ENCODE measurements at places on chromosomes 1 and 21.

GRCh38 chr1:106937104-106937503, 119.4 kb upstream of the PRMT6 start:
- no peak for DNase-seq

GRCh38 chr1:94773931-94774422, 46.2 kb upstream of the SLC44A3 start:
- no peak for DNase-seq

GRCh38 chr1:96804648-96805047, 83.1 kb downstream of the PTBP2 start:
- DNase-seq: no peak

GRCh38 chr1:180988253-180988752, 34.4 kb downstream of the STX6 start:
- peak; percentile 5 for DNase-seq

GRCh38 chr21:42525029-42525581, 11.5 kb downstream of the SLC37A1 start:
- no peak for DNase-seq

DNA sequence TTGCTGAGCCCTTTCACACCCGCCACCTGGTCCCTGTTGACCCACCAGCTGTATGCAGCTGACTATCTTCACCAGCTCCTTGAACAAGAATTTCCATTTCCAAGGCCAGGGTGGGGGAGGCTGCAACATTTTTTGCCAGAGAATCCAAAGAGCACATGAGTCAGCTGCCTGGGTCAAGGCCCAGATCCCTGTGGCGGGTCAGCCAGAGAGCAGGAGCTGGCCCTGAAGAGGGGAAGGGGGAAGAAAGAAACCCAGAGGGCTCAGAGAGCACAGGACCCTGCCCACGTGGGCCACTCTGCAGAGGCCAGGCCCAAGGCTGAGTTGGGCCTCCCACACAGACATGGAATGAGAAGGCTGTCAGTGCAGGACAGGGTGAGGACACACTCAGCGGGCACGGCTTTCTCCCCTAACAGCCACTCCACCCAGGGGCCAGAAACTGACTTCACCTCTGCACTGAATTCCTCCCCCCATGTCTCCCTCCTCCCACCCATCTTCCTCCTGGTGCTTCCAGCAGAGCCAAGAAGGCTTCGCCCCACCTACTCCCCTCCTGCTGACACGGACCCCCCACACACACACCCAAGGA, 28.9 kb downstream of the S100A6 start:
- DNase-seq: no peak

- DNase-seq: no peak
Observed at GRCh38 chr1:221884821-221885220, 142.9 kb upstream of the DUSP10 start.

Measured in endothelial cell of umbilical vein (primary cell).